ENCODE measurements at places on chromosomes 4 and X.

- DNase-seq, result no peak
- H3K4me1 ChIP-seq, result no peaks in the 10 kb centered on the region
- no peak overlapping the region for H3K27ac ChIP-seq
- H3K36me3 ChIP-seq, result no peaks in the 10 kb centered on the region
Measured at GRCh38 chrX:149365061-149365460, 140.0 kb downstream of the IDS start.

GRCh38 chr4:15242021-15242420 is 185.8 kb upstream of the C1QTNF7 start:
- H3K36me3 ChIP-seq, result no peaks in the 10 kb centered on the region
- no peaks in the 10 kb centered on the region for H3K4me1 ChIP-seq
- no peak overlapping the region for H3K4me3 ChIP-seq
- no peak for DNase-seq

DNA sequence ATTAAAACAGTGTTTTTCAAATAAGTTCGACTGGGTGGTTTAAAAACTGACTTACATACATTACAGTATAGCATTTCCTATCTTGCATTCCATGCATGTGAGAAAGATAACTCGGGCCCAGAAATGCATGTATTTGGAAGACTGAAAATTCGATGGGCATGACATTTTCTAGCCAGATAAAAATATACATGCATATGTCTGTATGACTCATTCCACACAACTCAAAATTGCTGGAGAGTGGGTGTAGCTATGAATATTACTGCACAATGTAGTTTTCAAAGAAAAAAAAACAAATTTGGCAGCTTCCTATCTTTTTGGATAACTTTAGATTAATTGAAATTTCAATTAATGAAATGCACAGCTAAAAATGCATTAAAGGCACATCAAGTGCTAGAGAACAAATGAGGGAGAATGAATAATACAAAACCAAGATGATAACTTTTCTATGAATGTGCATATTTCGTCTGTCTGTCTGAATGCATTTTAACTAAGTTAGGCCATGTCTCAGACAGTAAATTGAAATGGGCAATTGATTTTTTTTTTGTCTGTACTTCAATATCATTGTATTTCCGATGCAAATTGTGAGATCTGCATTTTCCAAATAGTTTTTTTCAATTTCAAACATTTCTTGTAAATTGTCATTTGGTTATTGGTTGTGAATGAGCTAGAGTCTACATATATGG is 54.5 kb upstream of the GABRA2 start:
- DNase-seq, result no peak
- no peaks in the 10 kb centered on the region for H3K36me3 ChIP-seq
- no peak overlapping the region for H3K27ac ChIP-seq
- H3K27me3 ChIP-seq, result no peaks in the 10 kb centered on the region
- H3K4me3 ChIP-seq, result no peak overlapping the region
- H3K4me1 ChIP-seq, result no peaks in the 10 kb centered on the region

- no peaks in the 10 kb centered on the region for H3K36me3 ChIP-seq
- no peak overlapping the region for H3K4me3 ChIP-seq
- no peaks in the 10 kb centered on the region for H3K27me3 ChIP-seq
- no peaks in the 10 kb centered on the region for H3K4me1 ChIP-seq
- DNase-seq, result no peak
- H3K27ac ChIP-seq, result no peak overlapping the region
Measured at GRCh38 chr4:40962551-40963180, 212.9 kb downstream of the NSUN7 start.

GRCh38 chr4:91113130-91113706 is 986.0 kb downstream of the CCSER1 start:
- no peak overlapping the region for H3K27ac ChIP-seq
- no peaks in the 10 kb centered on the region for H3K27me3 ChIP-seq
- no peaks in the 10 kb centered on the region for H3K36me3 ChIP-seq
- DNase-seq, result no peak

All from DND-41 (cell line).